Right renal pelvis (tissue), 4 donors: ENCODE measurements at places on chromosomes 16 and 17. TPM values are rescaled to one million over a fixed set of nuclear protein-coding genes. Genes with fewer than 3 reads are reported as not detected.

Gene KRTAP4-1
- not detected for polyA plus RNA-seq

Gene LGALS9C
- not detected for polyA plus RNA-seq

Gene NPIPB13
- 7.2 TPM for polyA plus RNA-seq

Gene BRIP1
- 11.7 TPM for polyA plus RNA-seq

Gene GDPD1
- polyA plus RNA-seq: 9.6 TPM

Gene TIMP2
- polyA plus RNA-seq: 181 TPM

Gene SDR42E1
- 11.4 TPM for polyA plus RNA-seq

Gene TBC1D16
- polyA plus RNA-seq: 33.0 TPM

Gene AHSP
- 6.9 TPM for polyA plus RNA-seq

Gene TERB1
- not detected for polyA plus RNA-seq

Gene KRT27
- polyA plus RNA-seq: 0.05 TPM

Gene NECAB2
- polyA plus RNA-seq: 1.9 TPM

Gene BTBD17
- 0.25 TPM for polyA plus RNA-seq

Gene TPSG1
- polyA plus RNA-seq: 0.54 TPM

Gene KRTAP4-9
- polyA plus RNA-seq: not detected

Gene ADORA2B
- polyA plus RNA-seq: 4.2 TPM

Gene MYO15B
- polyA plus RNA-seq: 153 TPM

Gene PRM1
- polyA plus RNA-seq: not detected

Gene TPSD1
- polyA plus RNA-seq: not detected

Gene PPY
- polyA plus RNA-seq: not detected

Gene DBNDD1
- 12.0 TPM for polyA plus RNA-seq

Gene KIFC3
- 67.8 TPM for polyA plus RNA-seq

Gene GDPD3
- polyA plus RNA-seq: 14.8 TPM

Gene CIBAR2
- 0.17 TPM for polyA plus RNA-seq

Gene SHBG
- 3.6 TPM for polyA plus RNA-seq

Gene KRTAP17-1
- not detected for polyA plus RNA-seq

Gene NPIPA3
- 13.4 TPM for polyA plus RNA-seq

Gene DRC3
- 13.1 TPM for polyA plus RNA-seq

Gene EVPLL
- polyA plus RNA-seq: 0.75 TPM
